ENCODE measurements at places on chromosomes 1 and 21. TPM values are rescaled to one million over a fixed set of nuclear protein-coding genes. Genes with fewer than 3 reads are reported as not detected.

The MATN1 gene
- total RNA-seq = 0.23 TPM

The TP73 gene
- not detected for total RNA-seq

The PER3 gene
- 2.0 TPM for total RNA-seq

The LINGO4 gene
- not detected for total RNA-seq

The FBLIM1 gene
- 143 TPM for total RNA-seq

The SPRR3 gene
- not detected for total RNA-seq

The ASTN1 gene
- total RNA-seq = not detected

The COL24A1 gene
- 0.12 TPM for total RNA-seq

The PTPN22 gene
- total RNA-seq = 0.08 TPM

The TMEM82 gene
- total RNA-seq = not detected

The SOD1 gene
- 619 TPM for total RNA-seq

The LEPROT gene
- total RNA-seq = 34.6 TPM

The KIAA1614 gene
- total RNA-seq = 6.6 TPM

The PDPN gene
- 51.0 TPM for total RNA-seq

The ACTL8 gene
- total RNA-seq = 0.47 TPM

The SPATA21 gene
- total RNA-seq = not detected

The TMEM59 gene
- 312 TPM for total RNA-seq

The CHI3L1 gene
- 0.15 TPM for total RNA-seq

The LYSMD1 gene
- total RNA-seq = 5.4 TPM

The WNT9A gene
- 0.23 TPM for total RNA-seq

The C1orf53 gene
- 3.6 TPM for total RNA-seq

The LCE3E gene
- not detected for total RNA-seq

Data from smooth muscle cell of the coronary artery (primary cell).